ENCODE measurements at places on chromosomes 2 and 18. TPM values are rescaled to one million over a fixed set of nuclear protein-coding genes. Genes with fewer than 3 reads are reported as not detected.

GRCh38 chr2:188765522-188766470, 208.4 kb upstream of the COL3A1 start:
- DNase-seq, result peak; percentile 76

- peak; percentile 85 for DNase-seq
Observed at GRCh38 chr18:43893001-43893637, 615.8 kb upstream of the SYT4 start.

- DNase-seq, result peak; percentile 18
Observed at GRCh38 chr18:374721-375168, 106.9 kb upstream of the THOC1 start.

- no peak for DNase-seq
Observed at GRCh38 chr2:67213270-67213670, 183.9 kb upstream of the ETAA1 start.

Gene USP37
- 11.1 TPM for total RNA-seq

Gene TRIM43
- total RNA-seq, result not detected

GRCh38 chr2:206548383-206548782, 93.9 kb upstream of the FAM237A start:
- DNase-seq, result no peak

DNA sequence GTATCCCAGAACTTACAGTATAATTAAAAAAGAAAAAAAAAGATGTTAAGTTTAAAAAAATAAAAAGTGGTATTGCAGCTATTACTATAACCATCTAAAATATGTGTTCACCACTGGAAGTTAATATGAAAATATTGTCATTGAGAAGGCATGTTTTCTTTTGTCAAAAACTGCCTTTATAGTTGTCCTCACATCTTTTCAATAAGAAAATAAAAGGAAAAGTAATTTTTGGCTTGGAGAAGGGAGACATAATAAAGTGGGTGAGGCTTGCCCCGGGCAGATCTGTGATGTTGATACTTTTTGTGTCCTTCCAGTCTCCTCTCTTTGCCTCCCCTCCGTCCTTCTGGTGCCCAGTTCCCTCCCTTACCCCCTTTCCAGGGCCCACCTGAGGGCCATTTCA, 24.9 kb downstream of the MPP4 start:
- no peak for DNase-seq

Gene BUB1
- 85.4 TPM for total RNA-seq

DNA sequence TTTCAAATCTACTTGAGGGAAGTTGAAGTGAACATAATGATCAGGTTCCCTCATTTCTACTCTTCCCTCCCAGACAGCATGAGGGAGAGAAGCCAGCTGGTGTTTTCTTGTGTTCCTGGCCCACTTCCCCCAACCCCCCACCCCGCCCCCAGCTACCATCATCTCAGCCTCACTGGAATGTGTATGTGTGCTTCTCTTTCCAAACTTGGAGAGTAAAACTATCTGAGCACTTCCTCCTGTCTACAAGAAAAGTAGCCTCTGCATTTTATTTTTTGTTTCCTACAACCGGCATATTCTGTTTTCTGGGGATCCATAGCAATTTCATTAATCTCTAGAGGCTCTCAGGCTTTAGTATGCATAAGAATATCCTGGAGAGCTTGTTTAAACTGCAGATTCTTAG, 53.6 kb upstream of the GRHL1 start:
- no peak for DNase-seq

Gene ABCG5
- total RNA-seq, result not detected

- no peak for DNase-seq
Observed at GRCh38 chr18:27544206-27544605, 359.1 kb upstream of the CHST9 start.

- no peak for DNase-seq
Observed at GRCh38 chr2:196520605-196521004, 118.9 kb upstream of the CCDC150 start.

DNA sequence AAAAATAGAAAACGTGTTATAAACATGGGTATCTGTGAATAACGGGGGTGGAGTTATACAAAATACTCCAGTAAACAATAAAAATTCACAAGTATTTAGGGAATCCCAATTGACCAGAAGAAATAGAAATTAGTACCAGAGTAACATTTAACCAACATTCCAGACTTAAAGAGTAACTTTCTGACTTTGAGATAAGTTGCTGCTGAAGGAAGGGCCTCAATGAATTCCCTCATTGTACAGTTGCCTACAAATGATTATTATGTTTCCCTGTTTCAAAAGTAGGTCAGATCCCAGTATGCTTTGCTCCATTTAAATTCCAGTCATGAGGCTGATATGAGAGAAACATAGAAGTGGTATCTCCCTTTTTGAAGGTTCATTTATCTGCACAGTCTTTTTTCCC, 88.3 kb upstream of the KCNH7 start:
- DNase-seq, result no peak

Gene TLX2
- total RNA-seq, result 0.46 TPM

DNA sequence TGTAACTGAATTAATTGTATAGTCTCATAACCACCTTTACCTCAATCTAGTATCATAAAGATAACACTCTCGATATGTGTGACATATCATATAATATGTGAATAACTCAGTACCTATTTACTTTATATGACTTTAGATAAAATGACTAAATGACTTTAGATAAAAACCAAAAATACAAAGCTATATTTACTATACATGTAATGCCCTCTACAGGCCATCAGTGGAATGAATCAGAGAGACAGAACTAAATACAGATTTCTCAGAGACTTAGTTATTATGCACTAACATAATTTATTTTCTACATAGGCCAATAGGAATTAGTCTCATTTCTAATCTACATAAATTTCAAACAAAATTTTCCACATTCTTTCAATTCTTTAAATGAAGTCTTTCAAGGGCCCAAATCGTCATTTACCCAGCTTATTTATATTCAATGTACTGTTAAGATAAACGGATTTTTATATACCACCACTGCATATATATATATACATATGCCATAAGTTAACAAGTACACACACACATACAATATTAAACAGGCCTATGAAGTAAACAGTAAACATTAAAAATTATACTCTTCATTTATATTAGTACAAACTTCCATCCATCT, 219.9 kb downstream of the EXOC6B start:
- no peak for DNase-seq

GRCh38 chr2:124283096-124283495, 258.0 kb downstream of the CNTNAP5 start:
- DNase-seq, result peak; percentile 0

DNA sequence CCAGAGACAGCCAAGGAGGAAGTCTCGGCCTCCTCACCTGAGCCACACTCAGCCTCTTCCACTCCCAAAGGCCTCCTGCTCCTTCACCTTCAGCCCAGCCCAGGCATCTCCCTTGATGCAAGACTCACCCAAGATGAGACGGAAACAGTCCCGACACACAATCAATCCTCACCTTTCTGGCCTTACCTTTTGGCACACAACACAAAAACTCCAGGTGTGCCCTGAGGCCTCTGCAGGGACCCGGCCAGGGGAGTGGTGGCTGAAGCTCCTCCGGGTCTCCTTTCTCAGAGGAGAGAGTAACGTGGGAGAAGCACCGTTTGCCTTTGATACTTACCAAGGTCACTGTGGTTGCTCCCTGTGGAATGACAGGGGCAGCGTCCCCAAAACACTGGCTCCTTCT, 23.8 kb upstream of the EFHD1 start:
- DNase-seq, result no peak

DNA sequence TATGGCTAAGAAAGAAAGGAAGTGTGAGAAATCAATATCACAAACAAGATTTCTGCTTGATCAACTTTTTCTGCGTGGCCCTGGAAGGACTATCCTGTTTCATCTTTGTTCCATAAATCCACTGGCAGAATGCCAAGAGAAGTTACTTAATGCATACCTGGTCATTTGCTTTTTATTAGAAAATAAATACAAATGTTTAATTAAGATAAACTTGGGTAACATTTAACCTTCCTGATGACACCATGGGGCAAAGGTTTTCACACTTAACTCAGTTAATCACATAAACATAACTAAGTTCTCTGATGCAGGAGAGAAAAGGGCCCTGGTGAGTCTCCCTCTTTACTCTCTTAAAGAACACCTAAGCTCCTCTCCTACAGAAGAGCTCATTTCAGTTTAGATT, 203.3 kb downstream of the AFF3 start:
- DNase-seq, result no peak

DNA sequence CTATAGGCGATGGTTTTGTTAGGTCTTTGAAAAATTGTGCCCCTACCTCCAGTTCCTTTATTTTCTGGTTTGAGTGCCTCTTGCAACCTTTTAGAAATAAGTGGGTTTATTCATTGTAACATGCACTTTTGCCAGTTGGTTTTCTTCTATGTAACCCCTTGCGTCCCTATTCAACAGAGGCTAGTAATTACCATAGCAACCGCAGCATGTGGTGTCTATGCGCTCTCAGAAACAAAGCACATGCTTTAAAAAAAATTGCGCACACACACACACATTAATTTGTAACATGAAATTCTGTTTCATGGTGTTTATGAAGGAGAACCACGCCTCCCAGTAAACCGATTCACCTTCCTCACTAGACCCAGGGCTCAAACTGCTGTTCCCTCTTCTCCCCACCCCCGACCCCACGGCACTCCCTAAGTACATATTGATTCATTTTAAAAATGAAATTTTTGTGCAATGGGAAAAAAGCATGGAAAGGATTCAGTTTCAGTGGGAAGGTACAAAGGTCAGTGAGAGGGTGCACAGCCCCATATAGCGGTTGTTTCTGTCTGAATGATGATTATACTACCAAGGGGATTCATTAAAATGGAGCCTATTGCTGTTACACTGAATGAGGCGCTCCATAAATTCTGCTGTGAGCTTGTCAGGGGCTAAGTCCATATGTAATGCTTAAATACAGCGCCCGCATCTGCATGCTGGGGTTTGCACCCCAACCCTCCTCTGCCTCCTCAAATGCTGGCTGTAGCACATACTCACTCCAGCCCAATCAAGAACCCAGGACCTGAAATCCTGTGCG, 206.9 kb downstream of the ICOS start:
- no peak for DNase-seq

Gene ARHGAP15
- total RNA-seq, result 0.11 TPM

- DNase-seq, result no peak
Observed at GRCh38 chr2:107775791-107776190, 50.9 kb upstream of the RGPD4 start.

DNA sequence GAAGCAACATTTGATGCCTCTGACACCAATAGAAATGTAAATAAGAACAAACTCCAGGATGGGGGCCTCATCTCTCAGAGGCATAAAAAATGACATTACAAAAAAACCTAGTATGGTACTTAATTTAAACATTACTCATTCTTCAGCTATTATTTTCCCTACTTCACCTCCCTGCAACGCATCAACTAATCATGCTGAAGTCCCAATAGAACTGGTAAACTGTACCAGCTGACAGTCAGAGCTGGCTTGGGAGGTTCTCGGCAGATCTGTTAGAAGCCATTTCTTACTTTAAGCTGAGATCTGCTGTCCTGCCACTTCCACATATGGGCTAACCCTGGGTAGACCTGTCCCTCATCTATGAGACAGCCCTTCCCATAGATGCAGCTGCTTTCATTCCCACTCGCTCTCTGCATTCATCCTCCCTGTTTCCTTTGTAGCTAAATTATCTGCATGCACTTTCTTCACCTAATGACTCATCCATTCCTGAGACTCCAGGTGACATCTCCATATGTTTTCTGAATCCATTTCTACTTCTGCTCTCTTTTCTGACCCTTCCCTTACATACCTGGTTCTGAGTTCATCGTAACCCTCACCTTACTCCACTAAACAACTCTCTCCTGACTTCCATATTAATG, 108.1 kb downstream of the AOX1 start:
- no peak for DNase-seq

DNA sequence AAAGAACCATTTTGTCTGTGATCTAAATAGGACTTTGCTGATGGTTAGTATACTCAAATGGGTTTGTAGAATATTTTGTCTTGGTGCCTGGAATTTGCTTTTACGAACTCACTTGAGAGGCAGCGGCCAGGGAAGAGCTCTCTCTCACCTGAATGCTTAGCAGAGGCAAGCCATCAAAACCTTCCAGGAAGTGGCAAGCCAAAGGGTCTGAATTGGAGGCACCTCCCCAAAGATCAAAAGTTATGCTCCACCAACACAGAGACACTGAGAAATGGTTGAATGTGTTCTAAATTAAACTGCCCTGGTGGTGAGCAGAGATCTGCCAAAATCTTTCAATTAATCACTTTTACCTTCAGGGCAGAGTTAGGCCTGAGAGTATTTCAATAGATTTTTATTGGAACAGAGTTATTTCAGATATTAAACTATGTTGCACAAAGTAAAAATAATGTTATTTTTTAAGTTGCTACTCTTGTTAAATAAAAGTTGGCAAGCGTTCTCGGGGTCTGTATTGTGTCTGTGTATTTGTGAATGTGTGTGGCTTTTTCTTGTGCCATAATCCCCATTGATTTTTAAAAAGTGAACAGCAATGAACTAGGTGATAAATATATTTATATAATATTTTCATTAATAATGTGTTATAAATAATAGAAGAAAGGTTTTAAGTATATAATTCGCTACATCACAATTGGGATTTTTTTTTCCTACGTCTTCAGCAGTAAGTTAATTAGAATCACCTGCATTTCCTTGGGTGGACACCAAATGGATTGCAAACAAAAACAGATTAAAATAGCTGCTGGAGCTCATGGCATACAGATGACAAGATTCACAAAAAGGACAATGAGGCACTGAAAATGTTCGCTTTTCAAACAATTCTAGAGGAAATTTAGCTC, 416.1 kb downstream of the ARHGAP15 start:
- DNase-seq, result no peak

DNA sequence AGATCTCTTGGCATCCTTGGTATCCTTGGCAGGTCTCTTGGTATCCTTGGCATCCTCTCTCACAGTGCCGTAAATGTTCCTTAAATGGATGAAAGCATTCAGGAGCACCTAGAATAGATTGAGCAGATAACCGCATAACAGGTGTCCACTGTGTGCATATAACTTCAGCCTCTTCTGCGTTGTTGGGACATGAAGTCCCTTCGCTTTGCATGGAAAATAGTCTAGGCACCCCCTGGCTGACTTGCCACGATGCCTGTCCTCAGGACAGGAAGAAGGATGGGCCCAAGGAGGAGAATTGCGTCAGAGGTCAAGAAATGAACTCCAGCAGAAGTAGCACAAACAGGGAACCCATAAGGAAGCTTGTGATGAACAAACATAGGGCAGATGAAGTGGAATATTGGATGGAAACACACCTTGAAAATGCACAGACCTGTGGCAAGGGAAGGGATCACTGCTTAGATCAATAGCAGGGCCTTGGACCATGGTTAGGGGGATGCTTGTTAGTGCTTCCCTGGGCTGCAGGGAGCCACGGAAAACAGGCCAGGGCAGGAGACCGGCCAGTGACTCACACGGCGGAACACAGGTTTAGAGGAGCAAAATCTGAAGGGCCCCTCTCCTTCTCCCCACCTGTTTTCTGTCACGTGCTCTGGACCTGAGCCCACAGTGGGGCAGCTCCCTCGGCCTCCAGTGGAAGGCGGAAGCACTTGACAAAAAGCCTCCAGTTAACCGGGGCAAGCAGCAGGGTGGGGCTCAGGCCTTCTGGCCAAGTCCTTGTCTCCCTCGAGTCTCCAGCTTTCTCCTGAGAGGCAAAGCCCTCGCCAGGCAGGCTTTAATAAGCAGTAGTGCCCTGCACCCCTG, 99.2 kb upstream of the ASAP2 start:
- no peak for DNase-seq

GRCh38 chr2:1718339-1719220, 25.7 kb downstream of the PXDN start:
- DNase-seq, result no peak
